ENCODE measurements at places on chromosomes 16 and 17. TPM values are rescaled to one million over a fixed set of nuclear protein-coding genes. Genes with fewer than 3 reads are reported as not detected.

The DNAAF1 gene
- 42.6 TPM for total RNA-seq

The C17orf50 gene
- not detected for total RNA-seq

The AOC3 gene
- 15.8 TPM for total RNA-seq

The NLRC5 gene
- total RNA-seq: 6.0 TPM

The MPP2 gene
- 6.5 TPM for total RNA-seq

The SOX8 gene
- 0.32 TPM for total RNA-seq

The DLX4 gene
- total RNA-seq: 0.10 TPM

The ANKS3 gene
- 33.5 TPM for total RNA-seq

The WSCD1 gene
- total RNA-seq: 1.7 TPM

The PSMD3 gene
- total RNA-seq: 88.4 TPM

The PPP1R1B gene
- 2.1 TPM for total RNA-seq

The CCL7 gene
- total RNA-seq: not detected

The TEX14 gene
- total RNA-seq: 0.60 TPM

The ABCA10 gene
- 28.7 TPM for total RNA-seq
